ENCODE measurements at places on chromosomes 1 and 21. TPM values are rescaled to one million over a fixed set of nuclear protein-coding genes. Genes with fewer than 3 reads are reported as not detected.

GRCh38 chr1:169484683-169485430 is 887 bp downstream of the SLC19A2 start:
- no peak for DNase-seq

CDCA8 gene
- total RNA-seq, result 60.0 TPM

KCNE1 gene
- not detected for total RNA-seq

- no peak for DNase-seq
These were observed 93.0 kb upstream of the TTC34 start for GRCh38 chr1:2894381-2895041.

Data from epithelial cell of proximal tubule (primary cell).